ENCODE measurements at places on chromosomes 3 and 15.
A peak's percentile ranks its signal among the peaks of the same experiment; 100 is the strongest.

GRCh38 chr3:112247900-112248299 lies 46.1 kb downstream of the SLC9C1 start:
- DNase-seq = no peak

DNA sequence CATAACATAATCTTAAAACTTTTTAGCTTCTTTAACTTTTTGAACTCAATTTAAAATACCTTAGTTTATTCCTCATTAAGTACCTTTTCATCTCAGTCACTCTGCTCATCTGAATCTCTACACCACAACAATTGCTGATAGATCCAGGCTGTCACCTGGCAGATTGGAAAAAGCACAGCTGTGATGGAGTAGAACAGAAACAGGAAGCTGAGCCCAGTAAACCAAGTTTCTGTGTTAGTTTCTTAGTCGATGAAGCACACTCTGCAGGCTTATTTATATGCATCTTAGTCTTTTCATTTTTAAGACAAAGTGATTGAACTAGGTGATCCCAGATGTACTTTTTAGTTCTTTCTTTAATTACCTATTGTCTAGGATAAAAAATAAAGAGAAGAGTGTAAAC lies 1398.0 kb upstream of the ALCAM start:
- no peak for DNase-seq

GRCh38 chr3:194381460-194381875 lies 11.9 kb upstream of the LRRC15 start:
- DNase-seq = no peak

GRCh38 chr3:129016720-129017483 lies 15.8 kb downstream of the EFCC1 start:
- DNase-seq = no peak

DNA sequence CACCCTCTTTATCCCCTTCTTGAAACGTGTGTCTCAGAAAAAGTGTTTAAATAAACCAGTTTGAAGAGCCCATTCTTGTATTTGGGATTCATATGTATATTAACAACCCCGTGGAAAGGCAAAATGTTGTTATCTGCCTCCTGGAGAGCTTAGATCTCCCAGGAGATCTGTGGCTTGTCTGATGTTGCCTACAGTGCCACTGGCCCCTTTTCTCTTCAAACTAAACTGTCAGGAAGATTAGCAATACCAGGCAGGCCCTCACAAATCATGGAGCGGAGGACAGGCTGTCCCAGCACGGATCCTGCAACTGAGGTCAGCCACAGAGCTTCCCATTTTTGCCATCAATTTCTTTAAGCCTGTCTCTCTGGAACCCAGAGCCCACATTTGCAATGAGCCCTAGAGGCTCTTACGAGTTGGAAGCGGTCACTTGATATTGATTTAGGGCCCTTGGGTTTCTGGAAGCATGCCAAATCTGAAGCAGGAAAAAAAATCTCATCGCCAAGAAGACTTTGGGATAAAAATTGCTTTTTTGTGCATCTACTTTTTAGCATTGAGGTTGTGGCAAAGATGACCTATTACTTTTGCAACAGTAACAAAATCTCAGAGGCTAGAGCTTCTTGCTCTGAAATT lies 234.1 kb downstream of the OPA1 start:
- DNase-seq = no peak

DNA sequence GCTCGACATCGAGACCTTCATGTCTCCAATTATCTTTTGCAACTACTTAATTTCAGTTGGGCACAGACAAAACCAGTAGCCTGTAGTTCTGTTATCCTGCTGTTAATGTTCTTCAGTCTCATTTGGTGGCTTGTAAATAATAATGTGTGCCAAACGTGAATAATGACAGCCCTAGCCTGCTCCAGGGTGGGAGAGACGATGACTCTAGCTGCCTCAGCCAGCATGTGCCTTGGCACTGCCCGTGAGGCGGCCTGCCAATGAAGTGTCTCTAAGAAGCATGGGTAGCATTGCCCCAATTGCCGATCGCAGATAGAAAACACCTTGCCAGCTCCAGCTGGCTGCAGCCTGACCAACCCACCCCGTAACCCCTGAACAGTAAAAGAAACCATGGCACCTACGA lies 58.8 kb downstream of the ASB7 start:
- DNase-seq = no peak

GRCh38 chr15:95259513-95259912 lies 1028.2 kb downstream of the MCTP2 start:
- DNase-seq = peak; percentile 86

DNA sequence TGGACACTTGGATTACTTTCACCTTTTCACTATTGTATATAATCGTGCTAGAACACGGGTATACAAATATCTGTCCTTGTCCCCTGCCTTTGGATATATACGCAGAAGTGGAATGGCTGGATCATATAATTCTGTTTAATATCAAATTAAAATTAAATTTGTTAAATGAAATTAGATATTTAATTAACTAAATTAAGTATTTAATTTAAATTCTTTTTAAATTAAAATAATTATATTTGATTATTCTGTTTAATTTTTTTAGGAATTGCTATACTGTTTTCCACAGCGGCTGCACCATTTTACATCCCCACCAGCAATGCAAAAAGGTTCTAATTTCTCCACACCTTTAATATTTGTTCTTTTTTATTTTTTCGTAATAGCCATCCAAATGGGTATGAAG lies 84.3 kb downstream of the DOCK3 start:
- DNase-seq = no peak

DNA sequence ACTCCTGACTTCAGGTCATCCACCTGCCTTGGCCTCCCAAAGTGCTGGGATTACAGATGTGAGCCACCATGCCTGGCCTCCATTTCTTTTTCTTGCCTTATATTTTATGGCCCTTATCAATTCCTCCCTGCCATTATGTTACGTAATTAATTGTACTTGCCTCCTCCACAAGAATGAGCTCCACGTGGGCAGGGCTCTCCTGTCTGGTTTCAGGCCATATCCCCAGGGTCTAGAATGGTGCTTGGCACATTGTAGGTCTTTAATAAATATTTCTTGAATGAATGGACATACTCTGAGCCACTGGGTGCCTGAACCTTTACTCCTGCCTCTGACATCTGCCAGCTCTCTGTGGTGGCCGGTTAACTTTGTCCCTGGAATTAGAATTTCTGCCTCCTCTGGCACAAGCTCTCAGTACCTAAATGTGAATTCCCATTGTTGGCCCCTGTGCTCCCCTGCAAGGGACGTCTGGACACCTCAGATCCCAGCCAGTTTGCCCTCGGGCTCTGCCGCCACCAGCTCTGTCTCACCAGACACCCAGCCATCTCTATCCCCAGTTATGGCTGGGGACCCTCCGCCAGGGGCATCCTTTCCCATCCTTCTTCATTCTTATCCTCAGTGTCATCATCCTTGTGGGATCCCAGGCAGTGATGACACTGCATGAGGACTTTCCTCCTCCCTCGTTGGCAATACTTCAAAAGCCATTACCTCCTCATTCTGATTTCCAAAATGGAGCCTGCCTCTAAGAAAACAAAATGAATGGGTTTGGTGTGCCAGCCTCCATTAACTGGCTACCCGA lies 165.6 kb upstream of the SMAD3 start:
- peak; percentile 81 for DNase-seq
